Mammary epithelial cell (primary cell): ENCODE measurements at places on chromosomes 2 and 18. TPM values are rescaled to one million over a fixed set of nuclear protein-coding genes. Genes with fewer than 3 reads are reported as not detected.

DNA sequence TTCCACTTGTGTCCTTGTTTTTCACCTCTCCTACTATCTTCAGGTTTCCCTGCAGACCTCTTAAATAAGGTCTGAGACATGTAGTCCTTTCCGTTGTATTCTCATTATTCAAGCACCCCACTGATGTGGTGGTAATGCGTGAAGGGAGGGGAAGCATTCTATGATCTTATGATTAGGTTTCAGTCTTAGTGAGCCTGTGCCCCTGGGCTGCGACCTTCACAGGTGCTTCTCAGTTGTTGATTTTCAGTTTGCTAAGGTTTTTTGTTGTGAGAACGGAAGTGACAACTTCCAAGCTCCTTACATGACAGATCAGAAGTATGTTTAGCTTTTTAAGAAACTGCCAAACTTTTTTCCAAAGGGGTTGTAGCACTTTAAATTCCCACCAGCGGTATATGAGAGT, 41.3 kb downstream of the VPS54 start:
- DNase-seq, result no peak

DNA sequence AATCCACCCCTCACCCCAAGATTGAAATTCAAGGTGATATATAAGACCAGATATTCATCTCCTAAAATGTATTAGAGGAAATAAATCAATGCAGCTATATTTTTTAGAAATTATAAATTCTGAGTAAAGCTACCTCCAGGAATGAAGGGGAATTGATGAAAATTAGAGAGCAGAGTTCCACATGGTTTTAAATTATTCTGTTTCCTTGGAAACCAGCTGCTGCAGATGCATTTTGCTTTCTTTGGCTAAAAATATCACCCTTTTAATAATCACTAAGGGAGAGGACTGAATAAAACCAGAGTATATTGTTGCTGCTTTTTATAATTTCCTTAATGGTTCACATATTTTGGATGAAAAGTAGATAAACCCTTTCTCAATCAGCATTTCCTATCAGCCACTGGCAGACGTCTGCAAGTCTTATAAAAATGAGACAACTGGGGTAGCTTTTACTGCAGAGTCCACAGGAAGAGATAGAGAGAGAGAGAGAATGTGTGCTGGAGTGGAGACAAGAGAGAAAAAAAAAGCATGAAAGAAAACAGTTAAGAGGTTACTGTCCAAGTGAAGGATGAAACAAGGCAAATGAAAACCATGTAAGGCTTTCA, 2.0 kb downstream of the CSRNP3 start:
- DNase-seq, result no peak

DNA sequence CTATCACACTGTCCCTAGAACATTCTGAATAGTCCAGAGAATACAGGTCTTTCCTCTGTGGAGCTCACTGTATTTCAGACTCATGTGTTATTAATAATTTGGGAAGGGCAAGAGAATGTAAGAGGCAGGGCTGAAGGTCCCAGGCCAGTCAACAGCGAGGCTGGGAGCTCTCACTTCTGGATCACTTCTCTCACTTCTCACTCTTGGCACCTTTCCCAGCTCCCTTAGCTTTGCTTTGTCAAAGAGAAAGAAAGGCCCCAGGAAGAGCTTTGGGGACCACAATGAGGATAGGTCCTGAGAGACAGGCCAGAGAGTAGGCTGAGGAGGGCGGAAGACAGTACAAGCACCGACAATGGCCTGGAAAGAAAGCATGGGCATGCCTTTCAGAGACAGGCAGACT, 11.2 kb downstream of the EFR3B start:
- no peak for DNase-seq

- peak; percentile 64 for DNase-seq
Measured at GRCh38 chr2:69779258-69780001, 37.5 kb downstream of the ANXA4 start.

DNA sequence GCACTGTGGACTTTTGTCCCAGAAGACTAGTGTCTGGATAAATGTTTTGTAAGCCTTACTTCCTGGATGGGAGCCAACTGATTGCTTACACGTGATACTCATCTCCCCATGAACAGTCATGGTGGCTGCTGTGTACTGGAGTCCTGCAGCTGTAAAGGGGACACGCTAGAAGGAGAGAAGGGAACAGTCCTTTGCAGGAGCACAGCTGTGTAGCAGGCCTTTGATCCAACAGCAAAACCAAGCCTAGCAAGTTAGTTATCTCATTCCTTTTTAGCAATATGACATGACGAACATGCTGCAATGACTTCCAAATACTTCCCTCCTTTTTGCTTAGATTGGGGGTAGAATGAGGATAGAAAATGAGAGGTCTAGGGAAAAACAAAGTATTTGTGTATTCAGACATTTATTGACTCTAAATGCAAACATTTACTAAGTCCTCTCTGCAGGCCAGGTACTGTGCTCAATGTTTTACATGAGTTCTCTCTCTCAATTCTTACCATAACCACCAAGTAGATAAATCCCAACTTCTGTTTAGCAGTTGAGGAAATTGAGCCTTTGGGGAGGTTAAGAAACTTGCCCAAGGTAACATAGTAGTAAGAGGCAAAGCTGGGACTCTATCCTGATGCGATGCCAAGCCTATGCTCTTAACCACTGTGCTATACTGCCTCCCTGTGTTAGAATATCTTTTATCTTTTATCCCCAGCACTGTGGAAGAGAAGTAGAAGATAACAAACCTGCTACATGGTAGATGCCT, 55.4 kb upstream of the CD28 start:
- DNase-seq, result peak; percentile 68

DNA sequence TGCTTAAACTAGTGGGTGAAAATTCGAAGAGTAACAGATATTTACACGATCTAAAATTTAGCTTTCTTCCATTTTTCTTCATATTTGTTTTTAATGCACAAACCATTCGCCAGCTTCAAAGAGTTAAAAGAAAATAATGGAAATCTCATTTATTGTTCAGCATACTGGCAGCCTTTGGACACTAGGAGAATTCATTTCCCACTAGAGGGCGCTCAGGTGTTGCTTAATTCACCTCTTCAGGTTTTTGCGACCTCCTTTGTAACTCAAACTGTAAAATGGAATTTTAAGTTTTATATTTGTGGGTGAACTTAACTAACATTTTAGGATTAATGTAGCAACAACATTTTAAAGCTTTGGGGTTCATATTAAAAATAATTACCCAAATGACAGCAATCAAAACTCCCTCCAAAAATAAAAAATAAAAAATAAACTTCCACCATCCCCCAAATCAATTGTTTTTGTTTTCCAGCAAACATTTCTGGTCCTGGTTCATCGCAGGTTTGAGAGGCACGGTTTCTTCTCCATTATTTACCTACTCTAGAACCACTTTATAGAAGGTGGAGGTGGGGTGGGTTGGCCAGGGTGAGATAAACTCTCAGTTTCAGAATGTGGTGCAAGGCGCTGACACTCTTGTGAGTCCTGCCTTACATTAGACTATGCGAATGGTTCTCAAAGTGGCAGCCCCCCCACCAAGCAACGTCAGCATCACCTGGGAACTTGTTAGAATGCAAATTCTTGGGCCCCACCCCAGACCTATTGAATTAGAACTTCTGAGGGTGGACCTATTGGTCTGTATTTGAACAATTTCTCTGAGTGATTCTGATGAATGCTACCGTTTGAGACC, 24.7 kb upstream of the PNPT1 start:
- DNase-seq, result peak; percentile 52

The TUBA3E gene
- not detected for polyA plus RNA-seq

The FOSL2 gene
- polyA plus RNA-seq, result 30.6 TPM

DNA sequence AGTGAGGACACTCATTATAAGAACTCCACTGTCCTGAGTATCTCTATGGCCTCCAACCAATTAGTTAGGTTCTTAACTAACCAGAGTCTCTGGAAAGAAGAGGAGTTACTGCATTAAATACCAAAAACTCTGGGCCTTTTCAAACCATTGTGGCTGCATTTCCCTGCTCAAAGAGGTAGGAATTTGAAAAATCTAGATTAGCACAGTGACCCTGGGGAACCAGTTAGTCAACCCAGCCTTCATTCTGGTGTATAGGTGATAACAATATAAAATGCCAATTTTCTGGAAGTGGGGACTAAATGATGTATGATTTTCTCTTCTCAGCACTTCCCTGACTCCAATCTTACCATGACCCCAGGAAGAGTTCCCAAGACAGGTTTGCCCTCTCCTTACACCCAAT, 287.8 kb upstream of the SETBP1 start:
- DNase-seq, result no peak

DNA sequence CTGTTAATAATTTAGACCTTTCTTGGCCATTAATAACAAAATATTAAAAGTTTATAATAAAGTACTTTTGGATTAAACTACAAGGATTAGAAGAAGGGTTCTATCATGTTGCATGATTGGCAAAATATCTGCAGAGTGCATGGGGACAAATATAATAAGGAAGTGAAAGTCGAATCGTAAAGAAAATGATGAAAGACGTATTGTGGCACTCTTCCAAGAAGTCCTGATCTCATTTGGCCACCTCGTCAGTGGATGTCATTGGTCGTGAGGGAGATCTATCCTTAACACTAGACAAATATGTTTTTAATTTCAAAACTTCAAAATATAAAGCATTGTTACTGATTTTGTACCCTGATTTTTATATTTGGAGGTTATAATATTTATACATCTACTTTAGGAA, 197.7 kb upstream of the STON1 start:
- peak; percentile 15 for DNase-seq

GRCh38 chr2:23901966-23902846, 24.7 kb downstream of the ATAD2B start:
- DNase-seq, result peak; percentile 82

The EVX2 gene
- polyA plus RNA-seq, result not detected

The SLC4A3 gene
- polyA plus RNA-seq, result 11.2 TPM

GRCh38 chr2:199431746-199432213, 26.0 kb downstream of the SATB2 start:
- DNase-seq, result no peak

DNA sequence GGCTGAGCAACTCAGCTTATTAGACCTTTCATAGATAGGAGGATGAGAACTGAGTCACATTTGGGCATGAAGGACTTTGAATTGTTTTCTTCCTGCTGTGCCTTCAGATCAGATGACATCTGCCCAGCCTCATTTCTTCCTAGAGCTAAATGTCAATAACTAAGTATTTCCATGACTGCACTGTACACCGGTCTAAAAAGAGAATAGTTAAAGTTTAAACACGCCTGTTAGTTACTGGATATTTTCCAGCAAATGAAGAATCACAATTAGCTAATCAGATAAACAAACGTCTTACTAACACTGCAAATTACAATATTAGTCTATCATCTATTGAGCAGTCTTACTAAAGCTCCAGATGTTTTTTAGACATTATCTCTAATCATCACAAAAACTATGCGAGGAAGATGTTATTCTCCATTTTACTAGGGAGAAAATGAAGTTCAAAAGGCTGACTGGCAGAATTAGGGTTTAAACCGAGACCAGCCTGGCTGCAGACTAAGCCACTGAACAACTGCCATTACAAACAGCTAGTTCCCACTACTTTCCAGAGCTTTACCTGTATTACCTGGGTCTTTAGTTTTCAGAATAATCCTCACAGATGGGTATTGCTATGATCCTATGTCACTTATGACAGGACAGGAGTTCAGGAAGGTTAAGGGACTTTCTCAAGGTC, 69.4 kb upstream of the ZNF397 start:
- DNase-seq, result no peak

- DNase-seq, result no peak
Measured at GRCh38 chr18:74378179-74378682, 62.6 kb downstream of the C18orf63 start.

The ACMSD gene
- polyA plus RNA-seq, result not detected

DNA sequence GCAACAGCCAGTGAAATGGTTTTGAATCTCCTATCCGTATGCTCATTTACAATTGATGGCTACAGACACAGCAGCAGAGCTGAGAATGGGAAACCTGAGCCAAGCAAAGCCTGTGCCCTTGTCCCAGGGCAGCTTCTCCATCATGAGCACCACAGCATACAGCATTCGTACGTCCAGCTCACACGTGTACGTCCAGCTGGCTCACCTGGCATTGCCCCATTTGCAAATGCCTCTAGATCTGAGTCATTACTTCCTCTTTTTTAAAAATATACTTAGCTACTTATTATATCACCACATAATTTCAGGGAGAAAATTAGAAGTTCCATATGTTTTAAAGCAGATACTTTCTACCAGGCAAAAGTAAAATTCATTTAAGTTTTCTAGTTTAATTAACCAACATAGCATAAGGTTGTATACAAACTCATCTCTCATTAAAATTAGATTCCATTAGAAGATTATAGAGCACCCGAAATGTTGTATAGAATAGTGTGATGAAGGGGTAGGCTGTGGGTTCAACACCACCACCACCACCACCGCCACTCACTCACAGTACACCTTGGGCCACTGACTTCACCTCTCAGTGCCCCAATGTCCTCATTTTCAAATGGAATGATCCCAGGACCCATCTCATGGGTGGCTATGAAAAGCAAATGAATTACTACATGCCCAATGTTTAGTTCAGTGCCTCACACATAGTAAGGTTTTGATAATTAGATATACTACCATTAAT, 31.4 kb upstream of the TMEM177 start:
- peak; percentile 66 for DNase-seq

DNA sequence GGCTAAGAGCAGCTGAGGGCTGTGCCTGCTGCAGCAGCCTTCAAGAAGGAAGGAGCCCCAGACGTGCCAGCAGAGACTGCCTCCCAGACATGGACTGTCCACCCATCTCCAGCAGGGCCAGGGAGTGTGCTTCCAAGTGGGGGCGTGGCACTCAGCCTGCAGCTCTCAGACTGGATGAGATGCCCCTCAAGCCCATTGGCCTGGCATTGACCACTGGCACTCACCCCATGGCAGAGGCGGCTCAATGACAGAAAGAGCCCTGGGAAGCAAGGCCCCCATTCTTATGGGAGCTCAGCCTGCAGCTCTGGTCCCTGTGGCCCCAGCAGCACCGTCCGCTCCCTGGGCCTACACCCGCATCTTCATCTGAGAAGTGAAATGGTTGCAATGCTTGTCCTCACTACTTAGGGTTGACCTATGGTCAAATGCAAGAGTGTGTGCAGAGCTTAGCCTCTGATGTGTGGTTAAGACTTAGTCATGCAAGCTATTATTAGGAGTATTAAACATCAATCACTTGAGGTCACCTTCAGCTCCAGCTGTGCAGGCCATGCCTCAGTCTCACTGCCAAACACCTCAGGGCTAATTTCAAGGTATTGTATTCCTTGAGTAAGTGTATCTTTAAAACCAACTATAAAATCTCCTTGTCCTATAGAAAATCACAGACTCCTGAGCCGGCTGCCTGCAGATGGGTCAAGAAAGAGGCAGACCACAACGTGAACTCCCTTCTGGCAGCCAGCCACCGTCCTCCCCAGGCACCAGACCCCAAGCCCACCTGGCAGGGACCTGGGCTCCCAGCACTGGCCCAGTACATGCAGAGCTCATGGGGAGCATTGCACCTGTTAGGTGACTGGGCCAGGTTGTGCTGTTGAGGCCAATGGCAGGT, 194.8 kb downstream of the NDUFA10 start:
- DNase-seq, result no peak

- DNase-seq, result no peak
Measured at GRCh38 chr18:58208207-58208932, 164.3 kb downstream of the NEDD4L start.

The MGAT4A gene
- polyA plus RNA-seq, result 0.79 TPM
